Fibroblast of lung (primary cell): ENCODE measurements at places on chromosomes 2 and 18.
A peak's percentile ranks its signal among the peaks of the same experiment; 100 is the strongest.

DNA sequence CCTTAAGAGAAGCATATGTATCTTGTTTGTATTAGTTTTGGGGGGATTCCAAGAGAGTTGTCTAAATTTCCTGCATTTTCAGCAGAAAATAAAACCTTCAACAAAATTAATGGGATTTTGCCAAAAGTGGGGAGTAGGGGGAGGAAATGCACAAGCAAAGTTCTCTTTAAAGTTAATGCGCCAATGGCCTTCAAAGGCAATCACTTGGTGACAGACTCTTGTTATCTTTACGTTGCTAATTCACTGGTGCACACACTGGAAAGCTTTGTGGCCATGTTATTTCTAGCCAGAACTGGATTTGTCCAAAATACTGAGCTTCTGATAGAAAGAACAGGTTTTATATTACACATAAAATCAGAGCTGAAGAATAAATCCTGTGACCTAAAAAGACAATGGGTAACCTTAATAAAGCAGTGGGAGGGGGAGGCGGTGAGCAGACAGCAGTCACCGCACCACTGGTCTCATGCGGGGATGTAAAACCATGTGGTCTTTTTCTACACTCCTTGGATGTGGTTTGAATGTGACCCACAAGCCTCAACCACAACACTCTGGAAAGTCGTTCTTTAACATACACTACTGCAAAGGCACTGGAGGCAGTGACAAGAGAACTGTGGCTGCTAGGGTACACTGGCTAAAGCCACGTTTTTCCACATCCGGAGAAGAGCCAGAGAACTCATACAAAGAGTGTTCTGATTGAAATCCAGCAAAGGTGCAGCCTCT lies 176.9 kb upstream of the SMAD7 start:
- H3K4me3 ChIP-seq: no peak overlapping the region
- H3K27ac ChIP-seq: no peak overlapping the region
- no peak for DNase-seq
- no peaks in the 10 kb centered on the region for H3K27me3 ChIP-seq
- no peaks in the 10 kb centered on the region for H3K4me1 ChIP-seq

DNA sequence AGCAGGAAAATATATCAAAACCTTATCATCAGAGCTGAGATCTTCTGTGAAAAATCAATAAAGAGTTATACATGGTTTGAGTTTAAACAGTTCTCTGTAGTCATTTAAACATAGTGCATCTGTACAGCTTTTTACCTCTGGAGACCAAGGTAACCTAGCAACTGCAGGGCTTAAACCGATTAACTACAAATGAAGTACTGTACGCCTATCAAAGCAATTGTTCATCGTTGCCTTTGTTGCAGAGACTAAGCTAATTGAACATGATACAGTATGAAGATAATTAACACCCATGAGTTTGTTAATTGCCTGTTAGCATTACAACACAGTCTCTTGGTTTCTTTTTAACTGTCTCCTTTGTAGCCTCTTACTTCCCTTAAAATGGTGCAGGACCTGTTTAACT lies 147.9 kb downstream of the LNPK start:
- no peaks in the 10 kb centered on the region for H3K4me1 ChIP-seq
- no peak overlapping the region for H3K27ac ChIP-seq
- no peak for DNase-seq

DNA sequence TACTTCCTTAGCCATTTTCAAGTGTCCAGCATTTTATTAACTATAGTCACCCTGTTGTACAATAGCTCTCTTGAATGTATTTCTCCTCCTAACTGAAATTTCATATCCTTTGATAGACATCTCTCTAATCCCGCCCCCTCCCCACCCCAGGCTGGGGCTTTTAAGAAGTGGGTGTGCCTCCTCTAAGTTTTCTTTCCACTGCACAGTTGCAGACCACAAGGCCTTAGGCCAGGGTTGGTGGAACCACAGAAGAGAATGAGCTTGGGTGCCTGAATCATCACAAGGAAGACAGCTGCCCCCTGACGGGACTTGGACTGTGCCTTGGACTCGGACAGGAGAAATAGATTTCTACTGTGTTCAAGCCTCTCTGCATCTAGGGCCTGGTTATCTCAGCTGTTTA lies 193.4 kb downstream of the HAUS1 start:
- H3K36me3 ChIP-seq: no peaks in the 10 kb centered on the region
- DNase-seq: peak; percentile 47
- H3K4me1 ChIP-seq: no peaks in the 10 kb centered on the region
- H3K4me3 ChIP-seq: no peak overlapping the region

DNA sequence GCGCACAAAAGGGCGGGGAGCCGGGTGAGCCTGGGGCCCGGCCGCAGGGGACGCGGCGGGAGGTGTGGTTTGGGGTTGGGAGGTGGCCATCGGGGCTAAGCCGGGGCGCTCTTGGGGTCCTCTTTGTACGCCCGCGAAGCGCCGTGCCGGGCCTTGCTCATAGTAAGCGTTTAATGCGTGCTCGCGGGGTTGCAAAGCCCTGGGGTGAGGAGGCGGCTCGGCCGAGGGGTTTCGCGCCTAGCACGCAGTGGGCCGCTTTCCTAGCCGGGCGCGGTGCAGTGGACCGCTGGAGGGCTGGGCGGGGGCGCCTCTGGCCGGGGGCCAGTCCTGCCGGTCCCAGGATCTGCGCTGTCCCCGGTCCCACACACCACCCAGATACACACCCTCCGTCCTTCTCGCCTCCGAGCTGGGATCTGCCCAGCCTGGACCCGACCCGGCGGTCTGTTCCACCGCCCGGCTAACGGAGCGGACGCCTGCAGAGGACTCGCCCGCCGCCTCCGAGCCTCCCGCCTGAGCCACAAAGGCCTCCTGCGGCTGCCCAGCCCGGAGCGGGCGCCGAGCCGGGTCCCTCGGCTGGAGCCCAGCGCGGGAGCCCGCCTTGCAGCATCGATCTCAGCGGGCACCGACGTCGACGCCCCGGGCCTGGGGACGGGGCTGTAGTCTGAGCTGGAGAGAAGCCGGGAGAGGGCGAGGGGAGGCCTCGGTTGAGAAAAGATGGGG lies 564 bp downstream of the DPYSL5 start:
- H3K27ac ChIP-seq: no peak overlapping the region
- peaks cover 67% of the 10 kb centered on the region for H3K27me3 ChIP-seq
- peaks cover 2% of the 10 kb centered on the region for H3K4me1 ChIP-seq

GRCh38 chr2:103959174-103960128 lies 894.5 kb upstream of the POU3F3 start:
- H3K27ac ChIP-seq: no peak overlapping the region
- no peaks in the 10 kb centered on the region for H3K27me3 ChIP-seq
- H3K36me3 ChIP-seq: no peaks in the 10 kb centered on the region
